Cardiac muscle cell (in vitro differentiated cells and primary cell): ENCODE measurements at places on chromosomes 3 and 15. TPM values are rescaled to one million over a fixed set of nuclear protein-coding genes. Genes with fewer than 3 reads are reported as not detected.
A peak's percentile ranks its signal among the peaks of the same experiment; 100 is the strongest.

- no peak for DNase-seq
Observed at GRCh38 chr3:52228266-52228665, 2.8 kb upstream of the TLR9 start.

The CCDC39 gene
- 0.62 TPM in 1 of 2 replicates, not detected in the other for polyA plus RNA-seq

The TLR9 gene
- polyA plus RNA-seq, result 0.51 TPM in 1 of 2 replicates, not detected in the other

GRCh38 chr3:140403079-140403478 lies 274.8 kb upstream of the TRIM42 start:
- DNase-seq, result no peak

The CCR3 gene
- not detected in 2 replicates for polyA plus RNA-seq

The SLC9A9 gene
- 0.73 and 2.1 TPM in 2 replicates for polyA plus RNA-seq

- DNase-seq, result no peak
Observed at GRCh38 chr3:49417516-49418120, 4.7 kb downstream of the AMT start.

DNA sequence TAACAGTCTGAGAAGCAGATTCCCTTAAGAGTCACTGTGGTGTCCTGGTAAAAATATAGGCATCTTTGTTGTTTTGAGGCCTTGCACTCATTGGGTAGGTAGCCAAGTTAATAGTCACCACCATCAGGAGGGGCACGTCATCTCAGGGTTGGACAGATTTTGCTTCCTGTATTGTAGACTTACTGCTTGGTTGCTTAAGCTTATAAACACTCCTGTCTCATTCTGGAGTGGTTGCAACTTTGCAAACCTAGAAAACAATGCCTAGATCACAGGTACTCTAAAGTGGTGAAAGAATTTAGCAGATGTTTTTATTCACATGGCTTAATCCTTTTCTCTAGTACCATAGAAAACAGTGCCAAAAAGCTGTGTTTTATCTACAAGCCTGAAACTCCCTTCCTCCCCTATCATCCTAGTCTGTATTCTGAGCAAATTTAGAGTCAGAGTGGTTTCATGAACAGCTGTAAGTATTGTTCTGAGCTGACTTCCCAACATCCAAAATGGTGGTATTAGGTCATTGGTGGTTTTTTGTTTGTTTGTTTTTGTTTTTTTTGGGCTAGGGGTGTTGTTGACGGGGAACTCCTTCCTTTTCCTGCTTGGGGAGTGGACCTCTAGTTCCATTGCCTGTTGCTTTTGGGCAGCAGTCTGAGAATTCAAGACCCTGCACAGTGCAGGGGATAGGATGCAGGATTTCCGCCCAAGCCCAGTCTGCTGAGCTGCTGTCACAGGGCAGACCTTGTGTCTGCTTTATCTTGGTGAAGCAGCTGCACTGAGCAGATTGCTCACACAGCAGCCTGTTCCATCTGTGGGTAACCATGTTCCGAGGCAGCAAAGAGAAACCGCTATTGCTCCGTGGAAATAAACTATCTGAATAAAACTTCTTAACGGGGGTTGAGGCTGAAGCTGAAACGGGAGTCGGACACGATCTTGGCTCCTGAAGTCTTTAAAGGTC lies 202.0 kb downstream of the AKAP13 start:
- DNase-seq, result no peak

The GP5 gene
- polyA plus RNA-seq, result 0.21 TPM in 1 of 2 replicates, not detected in the other

The UACA gene
- polyA plus RNA-seq, result 155 and 297 TPM in 2 replicates

DNA sequence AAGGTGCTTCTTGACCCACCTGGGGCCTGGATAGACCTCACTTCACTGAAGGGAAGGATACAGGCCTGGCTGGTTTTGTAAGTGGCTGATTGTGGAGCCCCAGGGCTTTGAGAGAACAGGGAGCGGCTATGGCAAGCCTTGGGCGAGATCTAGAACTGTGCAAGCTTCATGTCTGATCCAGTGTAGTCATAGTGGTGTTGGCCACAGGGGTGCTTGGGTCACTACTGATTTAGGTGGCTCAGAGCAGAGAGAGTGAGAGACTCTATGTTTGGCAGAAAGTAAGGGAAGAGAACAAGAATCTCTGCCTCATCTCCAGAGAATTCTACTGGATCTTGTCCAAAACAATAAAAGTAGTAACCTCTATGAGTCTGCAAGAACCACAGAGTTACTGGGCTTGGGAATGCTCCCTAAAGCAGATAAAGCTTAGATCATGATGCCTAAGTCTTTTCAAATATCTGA lies 394.2 kb upstream of the EPHA3 start:
- DNase-seq, result no peak

DNA sequence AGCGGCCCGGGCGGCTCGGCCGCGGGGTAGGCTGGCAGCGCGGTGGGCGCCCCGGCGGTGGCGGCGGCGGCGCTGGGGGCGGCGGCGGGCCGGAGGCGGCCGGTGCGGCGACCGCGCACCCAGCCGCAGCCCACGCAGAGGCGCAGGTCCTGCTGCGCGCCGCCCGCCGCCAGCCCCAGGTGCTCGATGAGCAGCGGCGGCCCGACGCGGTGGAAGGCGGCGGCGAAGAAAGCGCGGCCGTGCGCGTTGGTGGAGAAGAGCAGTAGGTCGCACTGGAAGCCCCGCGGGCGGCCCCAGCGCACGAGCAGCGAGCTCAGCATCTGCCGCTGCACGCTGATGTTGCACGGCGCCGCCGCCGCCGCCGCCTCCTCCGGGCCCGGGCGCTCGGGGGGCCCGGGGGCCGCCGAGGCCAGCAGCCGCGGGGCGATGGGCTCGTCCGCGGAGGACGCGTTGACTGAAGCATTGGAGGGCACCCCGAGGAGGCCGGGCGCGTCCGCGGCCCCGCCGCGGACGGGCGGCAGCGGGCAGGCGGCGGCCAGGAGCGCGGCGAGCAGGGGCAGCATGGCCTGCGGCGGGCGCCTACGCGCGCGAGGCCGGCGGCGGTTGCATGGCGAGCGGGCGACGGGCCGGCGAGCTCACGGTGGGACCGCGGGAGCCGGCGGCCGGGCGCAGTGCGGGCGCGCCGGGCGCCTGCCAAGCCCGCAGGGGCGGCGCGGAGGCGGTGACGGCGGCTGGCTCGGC lies 452 bp downstream of the TMEM158 start:
- DNase-seq, result peak; percentile 64

DNA sequence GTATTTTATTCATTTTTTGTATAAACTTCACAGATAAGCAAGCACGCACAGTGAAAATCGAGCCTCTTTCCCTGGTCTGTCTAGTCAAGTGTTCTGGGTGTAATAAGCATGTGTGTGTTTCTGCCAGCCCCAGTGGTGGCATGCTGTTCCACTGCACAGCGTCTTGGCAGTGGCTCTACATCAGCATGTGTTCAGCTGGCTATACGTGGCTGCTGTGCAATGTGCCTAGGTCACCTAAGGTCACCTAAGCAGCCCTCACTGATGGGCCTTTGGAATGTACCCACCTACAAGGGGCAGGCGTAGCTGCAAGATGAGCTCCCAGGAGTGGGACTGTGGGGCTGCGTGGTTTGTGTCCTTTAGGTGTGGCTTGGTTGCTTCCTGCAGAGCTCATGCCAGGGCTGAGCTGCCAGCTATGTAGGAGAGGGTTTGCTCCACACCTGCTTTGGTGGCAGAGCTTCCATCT lies 4.9 kb downstream of the LIMD1 start:
- no peak for DNase-seq

GRCh38 chr3:158339638-158340037 lies 229.7 kb downstream of the RSRC1 start:
- DNase-seq, result no peak

The BOC gene
- 9.5 and 14.3 TPM in 2 replicates for polyA plus RNA-seq

GRCh38 chr15:66851311-66852063 lies 149.5 kb downstream of the SMAD6 start:
- peak; percentile 93 for DNase-seq

- DNase-seq, result no peak
Observed at GRCh38 chr3:55955891-55956477, 468.9 kb upstream of the WNT5A start.

DNA sequence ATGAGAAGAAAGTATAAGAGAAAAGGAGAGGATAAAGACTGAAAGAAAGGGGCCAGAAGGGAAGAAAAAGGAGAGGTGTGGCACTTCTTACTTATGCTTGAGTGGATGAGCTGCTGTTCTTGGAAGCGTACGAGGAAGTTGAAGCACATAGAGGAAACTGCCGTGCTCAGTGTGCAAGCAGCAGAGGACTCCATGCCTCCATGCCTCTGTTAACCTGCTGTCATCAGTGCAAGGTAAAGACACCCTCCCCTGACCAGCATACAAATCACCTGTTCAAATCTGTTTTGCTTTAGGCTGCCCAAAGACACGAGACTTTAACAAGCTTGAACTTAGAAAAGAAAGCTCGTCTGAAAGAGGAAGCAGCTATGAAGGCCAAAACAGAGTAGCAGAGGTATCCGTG lies 6.4 kb downstream of the WDR5B start:
- DNase-seq, result no peak

GRCh38 chr15:88303395-88303794 lies 46.9 kb upstream of the NTRK3 start:
- no peak for DNase-seq

DNA sequence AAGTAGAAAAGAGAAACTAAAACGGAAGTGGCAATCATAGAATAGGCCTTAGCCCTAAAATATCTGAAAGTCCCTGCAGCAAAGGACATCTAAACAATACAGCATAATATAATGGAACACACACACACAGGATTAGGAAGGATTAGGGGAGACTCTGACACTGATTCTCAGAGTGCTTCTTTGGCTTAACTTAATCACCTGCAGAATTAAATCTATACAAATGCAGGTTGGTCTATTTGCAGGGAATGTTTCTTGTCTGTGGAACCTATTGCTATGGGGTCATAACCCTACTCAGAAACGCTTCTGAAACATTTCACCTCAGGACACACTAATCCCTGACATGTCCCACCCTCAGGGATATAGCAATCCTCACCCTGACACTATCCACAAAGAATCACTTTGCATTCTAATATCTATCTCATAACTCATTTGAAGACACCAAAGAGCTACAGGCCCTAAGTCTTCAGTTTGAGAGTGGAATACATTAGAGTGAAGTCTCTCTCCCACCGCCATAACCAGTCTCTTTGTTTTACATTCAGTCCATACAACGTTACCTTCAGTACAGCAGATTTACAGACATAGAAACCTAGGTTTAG lies 1041.2 kb downstream of the TUSC7 start:
- no peak for DNase-seq

GRCh38 chr3:9361691-9362388 lies 1.0 kb upstream of the THUMPD3 start:
- no peak for DNase-seq

DNA sequence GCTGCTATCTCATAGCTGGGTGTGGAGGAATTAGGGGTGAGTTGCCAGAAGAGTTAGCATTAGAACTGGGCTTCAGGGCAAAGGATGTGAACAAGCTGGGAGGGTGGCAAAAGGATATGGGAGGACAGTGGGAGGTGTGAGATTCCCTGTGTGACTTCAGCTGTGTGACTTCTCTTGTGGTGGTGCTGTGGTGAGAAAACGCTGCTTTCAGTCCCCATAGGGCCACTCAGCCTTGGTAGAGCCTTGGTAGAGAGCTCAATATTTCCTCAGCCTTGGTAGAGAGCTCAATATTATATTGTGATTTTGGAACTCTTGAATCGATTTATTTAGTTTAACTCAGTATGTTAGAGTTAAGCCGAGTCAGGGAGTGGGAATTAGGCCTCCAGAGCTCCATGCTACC lies 499.7 kb downstream of the EDEM1 start:
- DNase-seq, result no peak

The PRR23C gene
- not detected in 2 replicates for polyA plus RNA-seq

GRCh38 chr3:10520072-10520471 lies 14.7 kb upstream of the ATP2B2 start:
- no peak for DNase-seq

The NPTN gene
- polyA plus RNA-seq, result 256 and 375 TPM in 2 replicates

The FAM107A gene
- not detected in 2 replicates for polyA plus RNA-seq

The CD200R1 gene
- not detected in 2 replicates for polyA plus RNA-seq

DNA sequence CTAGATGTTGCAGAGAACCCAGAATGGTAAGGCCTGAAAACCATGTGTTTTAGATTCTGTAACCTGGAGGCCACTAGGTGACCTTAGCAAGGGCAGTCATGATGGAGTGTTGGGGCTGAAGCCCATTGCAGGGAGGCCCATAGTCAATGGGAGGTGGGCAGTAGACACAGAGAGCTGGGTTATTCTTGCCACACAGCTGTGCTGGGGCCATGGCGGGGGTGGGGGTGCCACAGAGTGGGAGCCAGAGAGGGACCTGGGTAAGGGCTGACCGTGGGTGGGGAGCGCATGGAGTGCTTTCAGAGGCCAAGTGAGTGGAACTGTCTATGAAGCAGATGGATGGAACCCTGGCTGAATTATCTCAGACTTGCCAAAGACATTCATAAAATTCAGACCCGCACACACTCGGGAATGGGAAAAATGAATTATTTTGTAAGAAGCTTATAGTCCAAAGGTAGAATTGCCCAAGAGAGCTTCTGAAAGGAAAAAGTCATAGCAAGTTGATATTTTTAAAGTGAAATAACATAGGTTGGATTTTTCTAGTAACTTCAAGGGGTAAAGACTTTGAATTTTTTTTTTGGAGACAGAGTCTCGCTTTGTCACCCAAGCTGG lies 53.9 kb downstream of the SMAD3 start:
- no peak for DNase-seq

GRCh38 chr15:62439543-62440016 lies 274.5 kb upstream of the C2CD4B start:
- peak; percentile 49 for DNase-seq

The UNC13C gene
- polyA plus RNA-seq, result 0.06 TPM in 1 of 2 replicates, not detected in the other

The GOLGA6D gene
- 0.29 TPM in 1 of 2 replicates, not detected in the other for polyA plus RNA-seq

DNA sequence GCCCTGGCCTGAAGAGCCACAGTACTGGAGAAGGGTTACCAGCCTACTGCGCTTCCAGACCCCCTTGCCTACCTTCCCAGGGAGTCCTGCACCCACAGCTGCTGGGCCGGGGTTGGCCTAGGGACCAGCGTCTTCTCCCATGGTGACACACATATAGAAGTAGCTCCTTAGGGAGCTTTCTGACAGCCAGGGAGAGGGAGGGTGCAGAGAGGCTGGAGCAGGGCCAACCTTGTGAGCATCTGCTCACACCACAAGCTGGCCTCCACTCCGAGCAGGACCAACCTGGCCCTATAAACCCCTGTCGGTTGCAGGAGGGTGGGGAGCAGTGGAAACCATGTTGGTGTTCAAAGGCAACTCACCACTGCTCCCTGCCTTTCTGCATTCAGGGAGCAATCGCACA lies 35.2 kb downstream of the SRPRB start:
- no peak for DNase-seq

DNA sequence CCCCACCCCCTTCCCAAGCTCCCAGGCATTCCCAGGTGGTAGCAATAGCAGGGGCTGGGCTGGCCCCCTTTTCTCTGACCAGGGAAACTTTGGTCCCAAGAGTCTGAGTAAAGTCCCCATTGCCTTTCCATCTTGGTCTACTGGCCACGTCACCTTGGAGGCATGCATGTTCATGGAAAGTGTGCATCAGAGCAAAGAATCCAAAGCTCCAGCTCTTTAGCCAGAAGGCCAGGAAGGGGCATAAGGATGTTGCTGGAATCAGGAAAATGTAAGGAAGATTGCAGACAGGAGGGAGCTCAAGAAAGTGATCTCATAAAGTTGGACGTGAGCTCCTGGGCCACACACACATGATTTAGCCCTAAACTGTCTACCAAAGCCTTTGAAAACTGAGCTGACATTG lies 63.6 kb downstream of the KBTBD12 start:
- no peak for DNase-seq

DNA sequence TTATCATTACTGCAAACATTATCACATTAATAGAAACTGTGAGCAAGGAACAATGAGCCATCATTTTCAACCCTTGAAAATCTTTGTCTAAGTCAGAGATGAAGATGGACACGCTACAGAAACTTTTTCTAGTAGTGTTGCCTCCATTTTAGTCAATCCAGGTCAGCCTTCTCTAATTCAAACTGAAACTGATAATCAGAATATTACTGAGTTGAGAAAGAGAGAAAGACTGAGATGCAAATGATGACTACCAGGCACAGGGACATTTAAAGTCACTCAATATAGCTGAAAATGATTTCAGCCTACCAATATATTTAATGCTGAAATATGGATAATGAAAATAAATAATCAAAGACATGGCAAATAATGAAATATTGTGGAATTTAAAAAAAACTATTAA lies 261.4 kb downstream of the GBE1 start:
- no peak for DNase-seq

The LAMB2 gene
- 615 and 708 TPM in 2 replicates for polyA plus RNA-seq
